ENCODE measurements at places on chromosomes 13 and 19.

DNA sequence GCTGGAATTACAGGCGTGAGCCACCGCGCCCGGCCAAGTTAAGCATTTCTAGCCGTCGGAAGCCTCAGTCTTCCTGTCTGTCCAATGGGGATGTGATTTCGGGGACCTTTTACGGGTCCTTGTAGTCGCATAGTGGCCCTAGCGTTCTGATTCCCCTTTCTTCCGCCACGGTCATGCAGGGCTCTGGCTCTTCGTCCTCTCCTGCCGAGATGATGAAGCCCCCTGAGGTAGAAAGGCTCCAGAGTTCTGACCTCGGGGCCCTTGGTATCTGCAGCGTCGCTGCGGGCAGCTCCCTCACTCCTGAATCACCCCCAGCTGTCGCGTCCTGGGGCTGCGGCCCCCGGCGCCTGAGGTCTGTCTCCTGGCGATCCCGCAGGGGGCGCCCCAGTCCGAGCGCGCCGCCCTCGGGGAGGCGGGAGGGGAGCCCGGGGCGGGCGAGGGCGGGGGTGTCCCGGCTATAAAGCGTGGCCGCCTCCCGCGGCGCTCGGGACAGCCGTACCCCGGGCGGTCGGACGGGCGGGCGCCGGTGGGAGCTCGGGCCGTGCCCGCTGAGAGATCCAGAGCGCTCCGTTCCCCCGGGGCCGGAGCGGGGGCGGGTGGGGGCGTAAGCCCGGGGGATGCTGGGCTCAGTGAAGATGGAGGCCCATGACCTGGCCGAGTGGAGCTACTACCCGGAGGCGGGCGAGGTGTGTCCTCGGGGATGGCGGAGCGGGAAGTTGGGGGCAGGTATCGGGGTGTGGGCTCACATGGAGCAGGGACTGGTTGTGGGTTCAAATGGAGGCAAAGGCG, at the start of gene FOXA3:
Gene FOXA3 (plus strand): TSS at position 487 of the 789 bp plus-strand sequence. CDS start 131 bp downstream, at position 618.
- DNase-seq = peak; percentile 85

- no peak for DNase-seq
These were observed 841 bp upstream of the ZNF223 start for GRCh38 chr19:44050740-44051649.

DNA sequence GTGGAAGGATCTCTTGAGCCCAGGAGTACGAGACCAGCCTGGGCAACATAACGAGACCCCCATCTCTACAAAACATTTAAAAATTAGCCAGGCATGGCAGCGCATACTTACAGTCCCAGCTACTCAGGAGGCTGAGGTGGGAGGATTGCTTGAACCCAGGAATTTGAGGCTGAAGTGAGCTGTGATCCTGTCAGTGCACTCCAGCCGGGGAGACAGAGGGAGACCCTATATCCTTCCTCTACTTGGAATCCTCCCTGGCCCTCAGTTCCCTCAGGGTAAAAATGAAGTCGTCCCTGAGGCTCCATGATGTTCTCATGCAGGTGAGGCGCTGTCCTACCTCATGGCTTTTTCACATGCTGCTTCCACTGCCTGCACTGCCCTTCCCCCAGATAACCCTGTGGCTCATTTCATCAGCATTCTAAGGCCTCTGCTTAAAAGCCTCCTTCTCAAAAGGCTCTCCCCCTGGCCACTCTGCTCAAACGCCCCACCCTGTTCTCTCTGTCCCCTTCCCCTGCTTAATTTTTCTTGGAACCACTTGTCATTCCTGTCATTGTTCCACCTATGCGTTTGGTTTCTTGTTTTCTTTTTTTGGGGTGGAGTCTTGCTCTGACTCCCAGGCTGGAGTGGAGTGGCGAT, 19.2 kb downstream of the DNM2 start:
- no peak for DNase-seq

DNA sequence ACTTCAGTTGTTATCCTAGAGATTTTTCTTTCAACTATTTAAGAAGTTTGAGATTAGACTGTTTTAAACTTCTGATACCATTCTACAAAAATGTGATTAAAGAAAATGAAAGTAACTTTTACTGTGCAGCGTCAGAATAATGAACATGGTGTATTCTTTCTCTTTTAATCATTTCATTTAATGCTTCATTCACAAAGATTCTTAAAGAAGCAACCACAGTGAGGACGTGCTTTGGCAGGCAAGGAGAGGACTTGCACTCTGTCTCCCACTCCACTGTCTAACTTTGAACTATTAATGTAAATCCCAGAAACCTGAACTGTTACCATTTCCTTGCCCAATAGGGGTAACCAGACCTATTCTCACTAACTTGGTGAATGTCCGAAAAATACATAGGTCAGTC, 137.0 kb downstream of the KCNRG start:
- DNase-seq = no peak

DNA sequence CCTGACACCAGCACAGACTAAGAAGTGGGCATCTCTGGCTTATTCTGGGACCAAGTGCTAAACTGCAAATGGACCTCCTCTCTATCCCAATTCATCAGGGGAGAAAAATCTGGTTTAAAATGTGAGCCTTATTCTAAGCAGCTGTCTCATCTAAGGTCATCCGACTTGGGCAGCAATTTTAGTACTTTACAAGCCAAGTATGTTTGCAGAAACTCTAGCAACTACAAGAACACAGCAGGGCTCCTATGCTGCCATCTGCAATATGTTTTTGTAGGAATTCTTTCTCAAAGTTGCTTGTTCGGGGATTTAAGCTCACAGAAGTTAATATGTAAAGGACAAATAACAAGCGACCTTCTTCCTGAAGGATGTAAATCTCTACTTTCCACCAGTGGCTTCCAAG, 113.1 kb downstream of the FOXO1 start:
- DNase-seq = no peak

Measured in GM12891 (cell line).